ENCODE measurements at places on chromosomes 5 and 9.

DNA sequence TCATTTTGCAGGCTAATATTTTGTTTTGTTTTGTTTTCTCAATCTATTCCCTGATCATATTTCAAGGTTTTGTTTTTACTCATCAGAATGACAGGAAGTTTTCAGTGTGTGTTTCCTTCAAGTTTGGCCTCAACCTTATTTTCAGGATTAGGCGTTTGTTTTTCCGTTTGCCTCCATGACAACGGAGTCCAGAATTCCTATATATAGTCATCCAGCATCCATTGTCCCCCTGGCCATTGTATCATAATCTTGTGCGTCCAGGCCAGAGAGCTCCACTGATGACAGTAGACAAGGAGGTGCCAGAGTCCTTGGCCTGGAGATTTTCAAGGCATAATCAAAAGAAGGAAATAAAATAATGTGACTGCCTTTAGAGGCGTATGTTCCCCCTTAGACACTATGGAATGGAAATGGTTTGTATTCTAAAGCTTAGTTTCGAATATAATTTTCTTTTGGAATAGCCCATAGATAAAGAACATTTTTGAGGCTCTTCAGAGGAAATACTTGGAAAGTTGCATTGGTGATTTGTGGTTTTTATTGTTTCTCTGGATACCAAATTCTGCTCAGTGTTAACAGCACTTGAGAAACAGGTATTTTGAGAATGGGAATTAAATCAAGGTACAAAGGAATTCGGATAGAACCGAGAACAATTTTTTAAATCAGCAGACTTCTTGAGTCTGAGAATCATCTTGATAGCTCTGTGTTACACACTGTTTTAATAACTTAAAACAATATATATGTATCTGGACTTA is 99.8 kb downstream of the ZNF462 start:
- DNase-seq, result peak; percentile 45

GRCh38 chr5:74934949-74935751 is 69.0 kb upstream of the FAM169A start:
- peak; percentile 75 for DNase-seq

GRCh38 chr5:92687821-92688722 is 892.9 kb downstream of the NR2F1-AS1 start:
- peak; percentile 79 for DNase-seq

GRCh38 chr9:36787709-36788108 is 215.0 kb downstream of the MELK start:
- no peak for DNase-seq

GRCh38 chr5:88889189-88890069 is 6.4 kb upstream of the MEF2C start:
- peak; percentile 34 for DNase-seq

DNA sequence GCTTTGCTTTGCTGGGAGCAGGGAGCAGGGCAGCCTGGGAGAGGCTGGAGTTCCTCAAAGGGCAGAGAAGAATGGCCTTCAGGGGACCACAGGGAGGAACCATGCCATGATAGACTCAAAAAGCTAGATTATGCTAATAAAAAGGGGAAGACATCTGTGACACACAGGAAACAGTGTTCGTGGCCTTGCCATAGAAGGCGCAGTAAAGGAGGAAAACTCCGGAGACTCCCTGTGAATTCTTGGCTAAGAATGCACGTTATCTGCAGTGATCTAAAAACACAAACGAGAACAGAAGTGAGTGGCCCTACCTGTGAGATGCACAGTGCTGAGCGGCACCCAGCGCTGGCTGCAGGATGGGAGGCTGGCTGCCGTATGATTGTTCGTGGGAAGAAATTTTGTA is 15.9 kb upstream of the LTC4S start:
- no peak for DNase-seq

DNA sequence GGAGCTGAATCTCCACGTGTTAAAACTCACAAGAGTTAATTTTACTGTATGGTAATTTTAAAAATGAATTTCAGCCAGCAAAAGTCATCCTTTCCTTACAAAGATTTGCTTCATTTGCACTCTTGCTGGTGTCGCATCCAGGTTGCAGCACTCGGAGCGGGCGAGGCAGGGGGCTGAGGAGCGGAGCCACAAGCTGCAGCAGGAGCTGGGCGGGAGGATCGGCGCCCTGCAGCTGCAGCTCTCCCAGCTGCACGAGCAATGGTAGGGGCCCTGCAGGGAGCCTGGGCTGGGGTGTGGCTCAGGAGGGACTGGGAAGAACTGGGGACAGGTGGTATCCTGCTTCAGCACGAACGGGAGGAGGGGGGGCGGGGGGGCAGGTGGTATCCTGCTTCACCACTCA is 27.1 kb downstream of the HNRNPH1 start:
- no peak for DNase-seq

DNA sequence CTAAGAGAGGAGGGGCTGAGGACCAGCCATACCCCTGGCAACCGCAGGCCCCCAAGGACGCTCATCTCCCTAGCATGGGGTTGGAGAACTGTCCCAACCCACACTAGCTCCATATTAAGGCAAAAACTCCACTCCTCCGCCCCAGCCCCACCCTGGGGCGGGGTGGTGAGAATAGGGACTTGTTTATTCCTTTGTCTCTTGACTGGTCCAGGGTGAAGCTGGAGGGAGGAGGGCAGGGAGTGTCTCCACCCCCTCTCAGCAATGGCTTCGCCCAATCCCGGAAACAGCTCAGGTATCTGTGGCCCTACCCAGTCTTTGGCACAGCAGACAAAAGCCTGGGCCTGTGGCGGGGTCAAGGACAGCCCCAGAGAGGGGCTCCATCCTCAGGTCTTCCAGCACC is 16.9 kb downstream of the PRRX2 start:
- DNase-seq, result no peak

Measured in fibroblast of mammary gland (primary cell).